Hematopoietic multipotent progenitor cell treated with erythropoietin and hydrocortisone succinate and interleukin-3 and kit ligand, for 15 days (in vitro differentiated cells): ENCODE measurements at places on chromosomes 3 and 15.

- no peak for DNase-seq
These were observed 291.2 kb downstream of the FAM43A start for GRCh38 chr3:194976874-194977273.

DNA sequence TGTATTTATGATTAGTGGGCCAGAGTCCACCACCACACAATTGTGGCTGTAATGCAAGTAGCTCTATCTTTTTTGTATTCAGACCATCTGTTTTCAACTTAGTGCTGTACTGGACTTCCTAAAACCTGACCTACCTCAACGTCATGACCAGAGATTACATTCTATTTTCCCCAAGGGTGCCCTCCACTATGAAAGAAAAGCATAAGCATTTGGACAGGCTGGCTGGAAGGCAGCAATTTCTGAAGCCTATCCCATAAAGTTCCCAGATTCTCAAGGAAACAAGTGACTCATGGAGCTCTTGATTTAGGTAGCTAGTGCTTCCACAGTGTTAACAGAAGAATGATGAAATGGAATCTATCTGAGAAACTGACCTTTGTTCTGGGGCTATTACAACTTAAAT, 75.8 kb downstream of the COL8A1 start:
- no peak for DNase-seq

DNA sequence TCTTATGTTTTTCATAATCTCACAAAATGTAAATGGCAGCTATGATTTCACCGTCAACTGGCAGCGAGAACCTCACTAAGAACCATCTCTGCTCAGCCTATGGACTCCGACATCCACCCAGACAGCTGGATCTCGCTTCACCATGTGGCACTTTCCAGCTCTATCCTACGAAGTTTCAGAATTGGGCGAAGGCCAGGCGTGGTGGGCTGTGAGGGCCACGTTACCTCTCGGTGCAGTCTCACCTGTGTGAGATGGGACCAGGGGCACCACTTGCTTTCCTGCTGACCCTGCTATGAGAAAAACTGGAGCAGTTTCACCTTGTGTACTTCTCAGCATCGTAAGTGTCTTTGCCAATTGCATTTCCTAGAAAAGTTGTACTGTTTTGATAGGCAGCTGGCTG, 32.3 kb downstream of the CHDH start:
- no peak for DNase-seq

GRCh38 chr3:44442596-44443309, 34.7 kb downstream of the ZNF445 start:
- no peak for DNase-seq
